Karpas-422 (cell line): ENCODE measurements at places on chromosomes 6 and 20.

DNA sequence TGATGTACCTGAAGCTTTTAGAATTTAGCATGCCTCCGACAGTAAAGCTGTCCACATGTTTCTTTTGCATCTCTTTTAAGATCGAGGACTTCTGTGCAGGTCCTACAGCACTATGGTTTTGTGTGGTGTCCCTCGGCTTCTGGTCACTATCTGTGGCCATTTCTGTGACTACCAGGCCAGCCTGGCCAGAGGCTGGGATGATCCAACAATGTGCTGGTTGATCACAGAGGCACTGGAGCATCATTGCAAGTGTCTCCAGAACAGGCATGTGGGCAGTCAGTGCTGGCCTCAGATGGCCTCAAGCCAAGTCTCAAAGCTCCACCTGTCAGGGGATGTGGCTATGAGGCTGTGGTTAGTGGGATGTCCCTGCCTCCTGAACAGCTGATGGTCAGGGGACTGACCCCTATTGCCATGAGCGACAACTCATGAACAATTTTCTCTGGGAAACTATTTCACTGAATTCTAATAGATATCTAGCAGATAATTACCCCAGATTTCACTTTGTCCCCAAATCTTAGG, 136.6 kb downstream of the SYNDIG1 start:
- no peak for DNase-seq

GRCh38 chr6:111871207-111871606, 2.0 kb downstream of the FYN start:
- peak; percentile 68 for DNase-seq

DNA sequence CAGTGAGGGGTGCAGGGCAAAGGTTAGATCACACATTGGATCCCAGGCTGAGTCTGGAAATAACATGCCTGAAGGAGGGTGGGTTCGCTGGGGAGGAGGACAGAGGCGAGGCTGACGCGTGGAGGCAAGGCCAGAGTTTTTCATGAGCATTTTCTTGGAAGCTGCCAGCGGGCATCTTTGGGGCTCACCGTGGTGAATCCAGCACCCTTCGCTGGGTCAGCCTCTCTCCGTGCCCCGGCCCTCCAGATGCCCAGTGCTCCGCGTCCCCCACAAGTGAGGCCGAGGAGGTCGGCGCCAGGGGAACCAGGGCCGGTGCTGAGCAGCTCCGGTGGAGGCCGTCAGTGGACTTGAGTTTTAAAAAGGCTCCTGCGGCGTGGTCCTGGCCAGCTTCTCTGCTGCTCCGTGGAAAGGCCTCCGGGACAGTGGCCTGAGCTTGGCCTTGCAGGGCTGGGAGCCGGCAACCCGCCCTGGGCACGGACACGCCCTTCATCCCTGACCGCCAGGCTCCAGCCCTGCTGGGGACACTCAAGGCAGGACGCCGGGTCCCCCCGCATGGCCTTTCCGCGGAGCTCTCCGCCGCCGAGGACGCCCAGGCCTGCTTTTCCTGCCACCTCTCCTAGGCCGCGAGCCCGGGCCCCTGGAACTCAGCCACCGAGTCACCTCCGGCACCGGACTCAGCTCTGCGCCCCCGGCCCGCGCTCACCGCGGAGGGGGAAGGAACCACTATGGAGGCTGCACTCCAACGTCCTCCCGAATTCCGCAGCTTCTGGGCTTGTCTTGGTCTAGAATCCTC, 114.3 kb downstream of the THBS2 start:
- no peak for DNase-seq

- no peak for DNase-seq
These were observed 633.9 kb upstream of the CHD6 start for GRCh38 chr20:42252116-42252515.

- DNase-seq: no peak
These were observed 22.9 kb downstream of the NT5E start for GRCh38 chr6:85472744-85473143.

DNA sequence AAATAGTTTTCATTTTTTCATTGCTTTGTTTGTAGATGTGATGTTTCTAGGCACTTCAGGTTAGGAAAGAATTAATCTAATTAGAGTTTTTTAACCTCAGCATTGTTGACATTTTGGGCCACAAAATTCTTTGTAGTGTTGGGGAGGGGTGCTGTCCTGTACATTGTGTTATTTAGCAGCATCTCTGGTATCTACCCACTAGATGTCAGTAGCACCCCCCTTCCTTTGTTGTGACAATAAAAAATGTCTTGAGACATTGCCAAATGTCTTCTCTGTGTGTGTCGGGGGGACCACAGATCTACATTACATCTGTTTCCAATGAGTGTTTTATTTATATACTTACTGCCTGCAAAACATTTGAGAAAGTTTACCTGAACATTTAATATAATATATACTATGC, 45.6 kb downstream of the EYA4 start:
- peak; percentile 45 for DNase-seq

- no peak for DNase-seq
These were observed 113.3 kb downstream of the TASP1 start for GRCh38 chr20:13525225-13525940.

- no peak for DNase-seq
These were observed 150.7 kb upstream of the GMDS start for GRCh38 chr6:2396042-2396657.

- no peak for DNase-seq
These were observed 12.2 kb upstream of the TTPAL start for GRCh38 chr20:44463466-44463865.

- no peak for DNase-seq
These were observed 56.9 kb upstream of the TFB1M start for GRCh38 chr6:155371230-155371629.

GRCh38 chr20:54429364-54429763, 46.0 kb upstream of the DOK5 start:
- DNase-seq: no peak

GRCh38 chr6:73377225-73377624, 7.5 kb upstream of the OOEP start:
- no peak for DNase-seq

GRCh38 chr20:11654766-11655165, 262.9 kb upstream of the BTBD3 start:
- DNase-seq: no peak

DNA sequence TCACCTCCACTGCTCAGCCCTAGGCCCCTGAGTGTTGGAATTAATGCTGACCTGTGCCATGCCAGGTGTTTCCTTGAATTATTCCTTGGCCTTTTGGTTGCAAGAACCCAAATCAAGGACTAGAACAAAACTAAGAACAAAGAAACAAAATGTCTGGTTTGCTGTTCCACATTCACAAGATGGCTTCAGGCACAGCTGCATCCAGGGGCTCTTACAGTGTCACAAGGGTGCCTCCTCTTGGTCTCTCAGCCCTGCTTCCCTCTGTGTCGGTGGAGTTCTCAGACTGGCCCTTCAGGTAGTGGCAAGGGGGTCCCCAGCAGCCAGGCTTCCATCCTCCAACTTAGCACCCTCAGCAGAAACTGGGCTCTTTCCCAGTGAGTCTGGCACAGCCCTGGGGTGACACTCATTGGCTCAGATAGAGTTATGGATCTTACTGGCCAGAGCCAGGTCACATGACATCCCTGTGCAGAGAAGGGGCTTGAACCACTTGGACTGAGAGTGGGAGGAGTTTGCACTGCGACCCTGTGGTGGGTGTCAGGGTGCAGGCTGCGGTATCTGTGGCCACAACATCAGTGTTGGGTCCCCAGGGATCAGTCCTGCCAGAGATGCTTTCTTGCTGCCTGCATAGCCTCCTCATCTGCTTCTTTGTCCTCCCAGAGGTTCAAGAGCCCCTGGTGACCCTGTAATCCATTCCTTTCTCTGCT, 427.7 kb upstream of the SULF2 start:
- no peak for DNase-seq

- DNase-seq: no peak
These were observed 198.7 kb downstream of the GMPR start for GRCh38 chr6:16437095-16437494.

DNA sequence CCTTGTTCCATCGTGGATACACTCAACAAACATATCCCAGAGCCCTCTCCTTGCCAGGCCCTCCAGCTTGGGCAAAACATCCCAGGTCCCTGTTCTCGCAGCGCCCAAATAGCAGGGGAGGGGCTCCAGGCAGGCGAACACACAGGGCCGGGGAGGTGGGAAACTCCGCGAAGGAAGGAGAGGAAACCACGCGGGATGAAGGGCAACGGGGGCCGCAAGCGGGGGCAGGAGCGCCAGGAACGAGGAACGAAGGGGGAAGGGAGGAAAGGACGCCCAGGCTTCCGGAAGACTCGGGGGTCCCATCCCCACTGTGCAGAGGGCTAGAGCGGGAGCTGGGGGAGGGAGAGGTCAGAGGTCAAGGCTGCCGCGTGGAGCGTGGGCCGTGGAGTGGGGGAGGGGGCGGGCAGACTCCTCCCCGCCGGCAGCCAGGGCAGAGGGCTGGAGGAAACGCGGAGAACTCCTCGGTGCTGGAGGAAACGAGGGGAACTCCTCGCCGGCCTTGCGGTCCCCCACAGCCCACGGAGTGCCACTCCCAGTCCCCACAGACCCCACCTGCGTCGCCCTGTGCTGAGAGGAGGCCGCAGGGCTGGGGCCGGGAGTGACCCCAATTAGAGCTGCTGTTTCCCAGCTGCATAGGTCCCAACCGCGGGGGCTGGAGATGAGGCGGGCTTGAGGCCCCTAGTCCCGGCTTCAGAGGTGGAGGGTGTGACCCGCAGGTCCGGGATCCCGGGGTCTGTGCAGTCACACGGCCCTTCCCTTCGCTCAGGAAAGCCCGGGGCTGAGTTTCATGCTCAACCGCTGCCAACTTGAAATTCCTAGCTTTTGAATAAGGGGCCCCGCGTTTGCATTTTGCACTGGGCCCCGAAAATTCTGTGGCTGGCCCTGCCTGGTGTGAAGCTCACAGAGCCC, 1.2 kb upstream of the RBM38 start:
- peak; percentile 88 for DNase-seq

DNA sequence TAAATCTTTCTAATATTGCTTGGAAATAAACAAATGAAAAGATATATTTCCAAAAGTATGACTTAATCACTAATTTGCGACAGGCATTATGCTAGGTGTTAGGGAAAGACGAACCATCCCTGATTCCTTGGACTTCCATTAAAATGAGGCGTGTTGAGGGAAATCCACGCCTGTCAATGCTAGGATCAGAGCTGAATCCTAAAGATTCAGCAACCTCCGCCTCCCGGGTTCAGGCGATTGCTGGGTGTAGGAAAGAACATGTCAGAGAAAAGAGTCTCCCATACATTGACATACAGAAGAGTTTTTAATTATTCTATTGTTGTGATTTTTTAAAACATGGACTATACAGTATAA, 16.8 kb upstream of the PRSS16 start:
- no peak for DNase-seq

GRCh38 chr6:130716466-130716865, 110.7 kb upstream of the SMLR1 start:
- no peak for DNase-seq

DNA sequence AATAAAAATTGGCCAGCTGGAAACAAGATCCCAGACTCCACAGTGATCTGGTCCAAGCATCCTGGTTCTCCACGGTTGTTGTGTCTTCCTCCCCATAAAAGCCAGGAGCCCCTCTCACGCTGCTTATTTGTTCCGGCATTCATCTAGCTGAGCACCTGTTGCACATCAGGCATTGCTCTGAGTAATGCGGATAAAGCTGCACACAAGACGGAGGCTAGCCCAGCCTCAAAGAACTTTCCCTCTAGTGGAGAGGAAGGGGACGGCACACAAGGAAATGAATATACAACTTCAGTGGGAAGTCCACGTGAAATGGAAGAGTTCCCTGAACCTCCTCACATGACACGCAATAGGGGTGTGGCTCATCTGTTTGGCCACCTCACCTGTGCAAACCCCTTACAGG, 30.3 kb upstream of the NXT1 start:
- no peak for DNase-seq

DNA sequence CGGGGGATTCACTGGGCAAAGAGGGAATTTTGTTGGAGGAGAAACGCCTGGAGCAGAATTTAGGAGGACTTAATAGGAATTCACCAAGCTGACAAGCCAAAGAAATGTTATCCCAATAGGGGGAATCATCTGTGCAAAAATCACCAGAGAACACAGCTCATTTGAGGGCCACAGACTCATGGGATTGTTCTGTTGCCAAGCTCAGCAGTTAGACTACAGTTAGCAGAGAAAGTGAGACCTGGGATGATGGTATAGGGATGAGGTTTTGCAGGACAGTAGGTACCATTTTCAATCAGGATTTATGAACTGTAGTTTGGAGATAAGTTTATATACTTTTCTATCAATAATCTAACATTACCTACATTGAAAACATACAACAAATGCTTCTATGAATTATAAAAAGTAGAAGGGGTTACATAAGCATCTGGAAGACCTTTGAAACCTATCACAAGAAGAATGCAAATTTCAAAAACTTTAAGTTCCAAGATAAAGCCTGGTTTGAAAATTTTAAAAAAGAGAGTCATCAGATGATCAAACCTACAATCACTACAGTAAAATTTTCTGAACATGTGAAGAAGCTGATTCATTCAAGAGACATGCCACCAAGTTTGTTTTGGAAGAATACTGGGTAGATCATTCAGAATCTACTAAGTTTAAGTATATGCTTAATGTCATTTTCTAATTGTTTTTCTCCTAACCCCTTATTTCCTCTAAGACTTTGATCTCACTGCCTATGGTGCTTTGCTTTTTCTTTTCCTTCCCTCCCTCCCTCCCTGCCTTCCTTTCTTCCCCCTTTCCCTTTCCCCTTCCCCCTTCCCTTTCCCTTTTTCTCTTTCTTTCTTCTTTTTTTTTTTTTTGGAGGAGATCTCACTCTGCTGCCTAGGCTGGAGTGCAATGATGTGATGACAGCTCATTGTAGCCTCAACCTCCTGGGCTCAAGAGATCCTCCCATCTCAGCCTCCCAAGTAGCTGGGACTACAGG, 81.5 kb downstream of the KIF13A start:
- DNase-seq: no peak
